ENCODE measurements at places on chromosomes 6 and 20.

DNA sequence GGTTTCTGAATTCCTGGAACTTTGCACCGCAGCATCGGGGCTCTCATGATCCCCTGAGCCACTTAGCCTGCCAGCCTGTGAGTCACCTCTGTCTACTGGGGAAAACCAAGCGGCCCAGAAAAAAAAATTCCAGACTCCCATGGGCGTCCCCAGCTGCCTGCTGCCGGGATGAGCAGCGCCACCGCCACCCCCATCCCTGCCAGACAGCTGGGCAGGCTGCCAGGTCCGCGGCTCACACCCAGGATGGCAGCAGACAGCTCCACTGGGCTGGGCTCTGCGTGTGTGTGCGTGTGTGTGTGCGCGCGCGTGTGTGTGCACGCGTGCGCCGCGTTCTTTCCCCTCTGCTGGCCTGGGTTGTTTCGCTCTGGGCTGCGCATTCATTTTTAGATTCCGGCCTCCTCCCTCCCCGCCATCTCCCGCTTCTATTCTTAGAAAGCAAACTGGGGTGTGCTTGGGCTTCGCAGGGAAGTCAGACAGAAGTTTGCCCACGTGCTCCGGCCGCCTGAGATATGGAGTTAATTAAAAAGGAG lies 38.9 kb upstream of the PMEPA1 start:
- DNase-seq, result peak; percentile 32

DNA sequence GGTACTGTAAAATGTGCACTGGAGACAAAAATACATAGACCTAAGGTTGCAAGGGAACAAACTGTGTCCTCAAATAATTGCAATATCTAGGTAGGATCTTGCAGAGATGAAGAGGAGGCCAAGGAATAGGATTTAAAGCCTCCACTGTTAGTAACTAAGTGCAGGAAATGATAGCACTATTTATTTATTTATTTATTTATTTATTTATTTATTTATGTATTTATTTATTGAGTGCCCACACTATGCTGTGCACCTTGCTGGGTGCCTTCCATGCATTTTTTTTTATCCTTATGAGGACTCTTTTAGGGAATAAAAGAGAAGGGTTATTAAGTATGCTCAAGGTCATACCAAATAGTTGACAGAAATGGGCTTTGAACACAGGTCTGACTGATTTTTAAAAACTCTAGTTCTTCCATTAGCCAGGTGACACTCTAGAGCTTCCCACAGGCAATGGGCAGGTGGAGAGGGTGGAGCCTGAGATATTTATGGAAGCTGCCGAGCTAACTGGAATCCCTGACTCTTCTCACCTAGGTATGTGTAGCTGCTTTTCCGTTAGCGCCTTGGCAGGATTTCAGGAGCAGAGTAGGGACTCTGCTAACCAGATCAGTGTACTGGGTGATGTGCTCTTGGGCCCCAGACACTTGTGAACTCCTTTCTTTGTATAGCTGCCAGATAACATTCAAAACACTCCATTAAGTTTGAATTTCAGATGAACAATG lies 12.8 kb upstream of the NUP153 start:
- DNase-seq, result no peak

- no peak for DNase-seq
Measured at GRCh38 chr6:93581371-93581770, 162.0 kb upstream of the EPHA7 start.

DNA sequence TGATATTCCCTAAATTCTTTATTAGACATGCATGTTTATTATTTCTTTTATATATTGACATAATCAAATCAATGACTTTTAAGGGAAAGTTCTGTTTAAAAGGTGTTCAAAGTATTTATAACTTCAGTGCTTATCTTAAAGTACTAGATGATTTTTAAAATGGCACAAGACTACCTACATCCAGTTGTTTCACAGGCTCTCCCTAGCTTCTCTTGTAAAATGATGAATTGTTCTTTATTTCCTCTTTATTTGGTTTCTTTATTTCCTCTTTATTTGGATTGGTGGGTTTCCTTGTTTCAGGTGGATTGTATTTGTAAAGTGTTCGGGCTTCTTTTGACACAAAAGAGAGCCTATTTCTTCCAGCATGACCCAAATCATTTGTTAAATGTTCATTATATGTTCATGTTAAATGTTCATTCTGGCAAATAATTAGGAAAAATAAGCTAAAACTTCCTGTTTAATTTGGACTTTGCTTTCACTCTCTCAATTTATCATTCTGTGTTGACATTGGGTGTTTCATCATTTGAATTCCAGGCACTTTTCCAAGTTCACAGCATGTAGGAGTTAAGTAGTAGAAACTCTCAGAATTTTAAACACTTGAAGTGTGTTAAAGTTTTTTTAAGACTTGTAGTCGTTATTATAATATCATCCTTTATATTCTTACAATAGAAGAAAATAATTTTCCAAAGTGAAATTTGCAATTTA lies 24.6 kb downstream of the MLIP start:
- DNase-seq, result no peak

- no peak for DNase-seq
Measured at GRCh38 chr20:6504826-6505225, 262.7 kb upstream of the BMP2 start.

- no peak for DNase-seq
Measured at GRCh38 chr6:40543776-40544175, 43.4 kb downstream of the LRFN2 start.

GRCh38 chr6:21861942-21862341 lies 268.4 kb downstream of the SOX4 start:
- no peak for DNase-seq

GRCh38 chr6:2221726-2222274 lies 23.6 kb downstream of the GMDS start:
- DNase-seq, result peak; percentile 21

DNA sequence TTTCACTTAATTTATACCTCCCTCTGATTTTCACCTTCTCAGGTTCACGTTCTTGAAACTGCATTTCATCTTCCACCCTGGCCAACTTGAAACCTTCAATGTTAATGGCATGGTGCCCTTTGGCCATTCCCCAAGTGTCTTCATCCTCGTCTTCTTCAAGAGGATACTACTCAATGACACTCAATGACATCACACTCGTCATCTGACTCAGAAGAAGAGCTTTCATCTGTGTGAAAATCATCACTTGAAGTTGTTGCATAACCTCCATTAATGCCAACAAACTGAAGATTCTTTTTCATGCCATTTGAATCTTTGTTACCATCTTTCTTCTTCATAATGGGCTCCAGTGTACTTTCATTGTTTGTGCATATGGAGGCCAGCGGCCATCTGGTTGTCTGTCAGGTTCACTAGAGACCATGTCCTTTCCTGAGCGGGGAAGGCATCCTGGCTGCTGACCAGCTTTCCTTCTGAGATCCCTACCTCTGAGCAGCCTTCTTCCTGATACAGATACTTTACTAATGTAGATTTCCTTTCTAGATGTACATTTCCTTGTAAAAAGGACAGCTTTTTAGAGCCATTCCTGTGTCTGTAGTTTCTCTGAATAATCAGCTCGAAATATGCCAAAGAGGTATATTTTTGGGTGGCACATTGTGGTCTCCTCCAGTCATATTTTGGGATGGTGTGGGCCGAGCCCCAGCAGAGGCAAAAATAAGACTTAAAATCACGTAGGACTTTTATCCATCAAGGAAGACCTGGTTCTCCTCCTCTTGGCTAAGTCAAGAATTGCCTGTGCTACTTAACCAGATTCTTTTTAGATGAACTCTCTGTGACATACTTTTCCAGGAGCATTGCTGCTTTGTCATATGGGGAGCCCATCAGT lies 21.3 kb downstream of the TRMT6 start:
- no peak for DNase-seq

DNA sequence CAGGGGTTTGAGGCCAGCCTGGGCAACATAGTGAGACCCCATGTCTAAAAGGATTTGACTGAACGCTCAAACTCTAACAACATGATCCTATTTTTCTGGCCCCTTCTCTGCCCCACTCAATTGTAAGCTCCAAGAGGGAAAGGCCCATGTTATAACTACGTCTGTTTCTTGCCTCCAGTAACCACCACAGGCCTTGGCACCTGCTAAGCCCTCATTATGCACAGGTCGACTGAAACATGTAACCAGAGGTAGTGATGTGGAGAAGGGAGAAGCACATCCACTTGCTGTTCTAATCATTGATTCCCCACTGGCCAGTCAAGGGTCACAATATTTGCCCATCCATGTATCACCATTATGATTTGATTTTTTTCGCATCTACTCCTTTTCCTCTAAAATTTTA lies 475.5 kb downstream of the KIF16B start:
- no peak for DNase-seq

DNA sequence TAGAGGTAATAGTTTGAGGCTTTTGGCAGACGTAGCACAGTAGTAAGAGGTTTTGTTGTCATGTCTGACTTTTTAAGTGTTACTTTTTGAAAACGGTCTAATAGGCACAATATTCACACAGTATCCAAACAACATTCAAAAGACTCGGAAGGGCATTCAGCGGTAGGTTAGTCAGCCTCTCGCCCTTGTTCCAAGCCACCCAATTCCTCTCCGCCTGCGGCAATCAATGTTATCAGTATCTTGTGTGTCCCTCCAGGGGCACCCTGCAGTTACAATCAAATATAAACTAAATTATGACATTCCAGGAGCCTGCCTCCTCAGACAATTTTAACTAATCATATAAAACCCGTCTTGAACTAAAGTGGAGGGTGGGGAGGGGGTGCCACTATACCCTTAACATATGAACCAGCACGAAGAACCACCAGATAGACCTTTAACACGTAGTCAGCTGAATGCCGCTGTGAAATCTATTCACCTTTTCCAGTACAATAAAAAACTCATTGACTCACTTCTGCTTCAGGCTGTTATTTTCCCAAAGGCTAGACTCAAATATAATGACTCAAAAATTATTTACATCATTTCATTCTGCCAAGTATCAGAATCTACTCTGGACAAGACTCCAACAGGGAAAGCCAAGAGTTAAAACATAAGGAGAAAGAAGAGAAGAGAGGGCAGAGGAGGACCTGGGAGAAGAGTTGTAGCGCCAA lies 1.6 kb downstream of the TENT5A start:
- DNase-seq, result no peak

GRCh38 chr6:72943699-72944098 lies 281.6 kb downstream of the KHDC1L start:
- no peak for DNase-seq

- no peak for DNase-seq
Measured at GRCh38 chr6:128242765-128243403, 277.5 kb downstream of the PTPRK start.

GRCh38 chr6:130620338-130620781 lies 206.8 kb upstream of the SMLR1 start:
- no peak for DNase-seq

DNA sequence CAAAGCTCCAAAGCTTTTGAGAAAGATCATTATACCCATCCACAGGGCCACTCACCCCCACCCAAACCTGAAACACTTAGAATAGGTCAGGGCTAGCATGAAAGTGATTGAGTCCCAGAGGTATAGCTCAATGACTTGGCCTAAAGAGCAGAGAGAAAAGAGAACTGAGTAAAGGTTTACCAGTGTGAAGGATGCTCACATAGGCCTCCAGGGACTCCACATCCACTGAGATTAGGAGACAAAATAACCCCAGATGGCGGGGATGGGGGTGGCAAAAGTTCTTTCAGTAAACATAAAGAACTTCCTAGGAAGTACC lies 12.2 kb downstream of the SAYSD1 start:
- no peak for DNase-seq

DNA sequence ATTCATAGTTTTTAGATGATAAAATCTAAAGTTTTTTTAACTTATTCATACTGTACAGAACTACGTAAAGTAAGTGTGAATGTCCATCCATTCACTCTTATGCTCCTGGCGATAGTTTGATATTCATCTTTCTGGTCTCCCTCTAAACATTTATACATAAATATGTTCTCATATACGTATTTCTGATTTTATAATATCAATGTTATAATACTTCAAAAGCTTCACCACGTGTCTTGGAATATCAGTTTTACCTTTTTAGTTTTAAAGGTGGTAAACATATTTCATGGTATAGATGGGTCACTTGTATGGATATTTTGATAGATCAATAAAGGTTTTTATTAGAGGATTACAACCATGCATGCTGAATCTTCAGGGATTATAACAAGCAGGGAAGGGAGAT lies 10.3 kb upstream of the RHAG start:
- DNase-seq, result no peak

- DNase-seq, result no peak
Measured at GRCh38 chr6:150684714-150685459, 85.2 kb downstream of the PLEKHG1 start.

DNA sequence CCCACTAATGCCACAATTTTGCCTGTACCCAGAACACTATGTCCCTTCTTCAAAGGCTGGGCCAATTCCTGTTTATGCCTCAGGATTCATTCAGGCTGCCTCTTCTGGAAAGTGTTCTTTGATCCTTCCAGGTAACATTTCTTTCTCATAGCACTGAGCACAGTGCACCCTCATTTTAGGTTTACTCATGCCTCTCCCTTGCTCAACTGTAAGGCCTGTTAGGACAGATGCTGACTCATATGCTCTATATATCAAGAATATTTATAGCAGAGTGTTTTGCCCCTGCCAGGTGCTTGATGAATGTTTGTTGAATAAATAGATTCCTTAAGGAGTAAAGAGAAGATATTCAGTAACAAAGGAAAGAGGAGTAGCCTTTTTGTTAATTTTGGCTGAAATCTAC lies 263.9 kb downstream of the PHF3 start:
- no peak for DNase-seq

GRCh38 chr20:23141450-23142161 lies 55.5 kb upstream of the CD93 start:
- DNase-seq, result no peak

- DNase-seq, result no peak
Measured at GRCh38 chr20:15742087-15742486, 831.2 kb downstream of the KIF16B start.

GRCh38 chr20:45097485-45098102 lies 3.3 kb downstream of the KCNS1 start:
- DNase-seq, result peak; percentile 47

DNA sequence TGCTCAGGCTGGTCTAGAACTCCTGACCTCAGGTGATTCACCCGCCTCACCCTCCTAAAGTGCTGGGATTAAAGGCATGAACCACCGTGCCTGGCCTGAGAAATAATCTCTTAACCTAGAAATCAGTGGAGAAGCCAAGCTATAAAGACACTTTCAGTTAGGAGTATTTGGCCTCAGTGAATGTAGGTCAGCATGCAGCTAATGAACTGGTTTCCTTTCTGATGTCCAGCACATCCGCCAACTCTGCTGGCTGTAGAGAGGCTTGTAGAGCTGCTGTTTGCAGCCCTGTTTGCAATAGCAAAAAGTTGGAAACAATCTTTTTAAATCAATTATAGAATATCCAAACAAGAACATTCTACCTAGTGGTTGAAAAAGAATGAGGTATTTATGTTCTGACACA lies 42.4 kb upstream of the ELOVL5 start:
- DNase-seq, result no peak

DNA sequence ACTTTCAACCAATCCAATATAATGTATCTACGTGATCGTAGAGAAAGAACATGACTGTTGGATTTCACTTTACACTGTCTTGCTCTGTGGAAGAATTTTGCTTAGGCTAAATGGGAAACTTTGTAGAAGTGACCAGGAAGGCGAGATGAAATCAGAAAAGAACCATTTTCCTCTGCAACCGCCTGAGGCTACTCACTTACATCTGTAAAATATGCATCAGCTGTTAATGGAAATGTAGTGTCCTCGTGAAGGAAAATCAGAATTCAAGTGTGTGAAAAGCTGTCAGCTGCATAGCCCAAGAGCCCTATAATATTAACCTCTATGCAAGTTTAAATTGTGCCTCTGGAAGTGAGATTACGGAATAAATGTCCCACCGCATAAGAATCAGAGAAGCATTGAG lies 277.9 kb downstream of the C6orf118 start:
- no peak for DNase-seq
